ENCODE measurements at places on chromosomes 12 and 14.

GRCh38 chr12:46521145-46521544 is 148.6 kb upstream of the SLC38A2 start:
- H3K4me3 ChIP-seq: no peak overlapping the region
- H3K36me3 ChIP-seq: peaks cover 37% of the 10 kb centered on the region
- DNase-seq: no peak
- H3K27ac ChIP-seq: no peak overlapping the region
- H3K4me1 ChIP-seq: peaks cover 85% of the 10 kb centered on the region
- H3K27me3 ChIP-seq: no peaks in the 10 kb centered on the region

GRCh38 chr14:47269756-47270492 is 405.5 kb downstream of the MDGA2 start:
- DNase-seq: no peak
- no peaks in the 10 kb centered on the region for H3K4me1 ChIP-seq
- no peaks in the 10 kb centered on the region for H3K36me3 ChIP-seq
- no peak overlapping the region for H3K27ac ChIP-seq

- H3K4me3 ChIP-seq: no peak overlapping the region
- H3K4me1 ChIP-seq: no peaks in the 10 kb centered on the region
- DNase-seq: no peak
- H3K27ac ChIP-seq: no peak overlapping the region
- H3K27me3 ChIP-seq: no peaks in the 10 kb centered on the region
Observed at GRCh38 chr12:52534482-52534881, 14.3 kb upstream of the KRT5 start.

- H3K27ac ChIP-seq: no peak overlapping the region
- no peak for DNase-seq
- H3K36me3 ChIP-seq: peaks cover 30% of the 10 kb centered on the region
Observed at GRCh38 chr14:31194095-31194494, 13.5 kb downstream of the HECTD1 start.

DNA sequence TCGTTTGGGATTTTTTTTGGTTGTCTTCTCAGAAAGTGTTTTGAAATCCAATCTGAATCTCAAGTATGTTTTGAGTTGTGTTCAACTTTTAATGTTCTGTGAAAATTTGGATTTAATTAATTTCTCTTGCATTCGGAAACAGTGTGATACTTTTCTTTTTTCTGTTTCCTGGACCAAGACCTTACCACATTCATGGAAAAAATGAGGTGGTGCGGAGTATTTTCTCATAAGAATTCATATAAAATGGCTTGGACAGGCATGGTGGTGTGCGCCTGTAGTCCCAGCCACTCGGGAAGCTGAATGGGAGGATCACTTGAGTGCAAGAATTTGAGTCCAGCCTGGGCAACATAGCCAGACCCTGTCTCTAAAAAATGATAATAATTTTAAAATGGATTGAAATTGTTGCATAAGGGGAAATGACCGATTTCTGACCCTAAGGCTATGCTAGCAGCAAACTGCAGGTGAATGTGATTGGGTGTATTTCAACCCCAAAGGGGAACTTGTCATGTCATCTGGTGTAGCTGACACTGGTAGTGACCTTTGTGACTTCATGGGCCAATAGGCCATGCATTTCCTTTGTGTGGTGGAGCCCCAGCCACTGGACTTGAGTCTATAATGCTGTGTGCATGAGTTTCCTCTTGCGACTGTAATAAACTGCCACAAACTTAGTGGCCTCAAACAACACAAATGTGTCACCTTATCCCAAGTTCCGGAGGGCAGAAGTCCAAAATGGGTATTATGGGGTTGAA is 123.5 kb upstream of the RFLNA start:
- peaks cover 4% of the 10 kb centered on the region for H3K27me3 ChIP-seq
- H3K36me3 ChIP-seq: no peaks in the 10 kb centered on the region
- no peak for DNase-seq
- no peak overlapping the region for H3K27ac ChIP-seq
- no peak overlapping the region for H3K4me3 ChIP-seq

- peaks cover 31% of the 10 kb centered on the region for H3K36me3 ChIP-seq
- no peak overlapping the region for H3K27ac ChIP-seq
- H3K4me1 ChIP-seq: peaks cover 70% of the 10 kb centered on the region
- H3K4me3 ChIP-seq: no peak overlapping the region
Observed at GRCh38 chr12:46386360-46386867, 13.8 kb upstream of the SLC38A2 start.

- peaks cover 5% of the 10 kb centered on the region for H3K4me1 ChIP-seq
- no peak overlapping the region for H3K27ac ChIP-seq
Observed at GRCh38 chr14:104220215-104221070, 82.1 kb downstream of the KIF26A start.

All from activated CD4-positive, alpha-beta T cell treated with anti-CD3 and anti-CD28 coated beads, Interleukin-2, amount 10 ng/mL, durations not matched to agents 7 days and 5 days (primary cell).